Foreskin melanocyte (primary cell): ENCODE measurements at places on chromosomes 16 and 17.

GRCh38 chr17:2051933-2052559 lies 2.9 kb upstream of the HIC1 start:
- DNase-seq = no peak

GRCh38 chr16:85426806-85427205 lies 186.3 kb upstream of the GSE1 start:
- no peak for DNase-seq

DNA sequence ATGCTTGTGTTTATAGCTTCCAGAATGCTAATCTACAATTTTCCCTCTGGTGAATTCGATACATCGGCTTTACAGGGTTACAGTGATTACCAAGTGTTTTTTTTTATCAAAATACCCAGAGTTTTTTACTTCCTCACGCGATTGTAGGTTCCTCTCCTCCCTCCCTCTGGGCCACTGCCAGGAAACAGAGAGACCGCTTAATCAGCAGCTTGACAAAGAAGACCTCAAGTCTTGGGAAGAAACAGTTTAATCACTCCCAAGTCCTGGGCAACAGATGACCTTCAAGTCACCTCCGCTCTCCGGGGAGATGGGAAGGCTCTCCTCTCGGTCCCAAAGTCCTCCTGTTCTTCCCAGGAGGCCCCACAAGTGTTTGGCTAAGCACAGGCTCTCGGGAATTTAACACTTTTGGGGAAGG lies 23.5 kb downstream of the SMTNL2 start:
- DNase-seq = peak; percentile 68

DNA sequence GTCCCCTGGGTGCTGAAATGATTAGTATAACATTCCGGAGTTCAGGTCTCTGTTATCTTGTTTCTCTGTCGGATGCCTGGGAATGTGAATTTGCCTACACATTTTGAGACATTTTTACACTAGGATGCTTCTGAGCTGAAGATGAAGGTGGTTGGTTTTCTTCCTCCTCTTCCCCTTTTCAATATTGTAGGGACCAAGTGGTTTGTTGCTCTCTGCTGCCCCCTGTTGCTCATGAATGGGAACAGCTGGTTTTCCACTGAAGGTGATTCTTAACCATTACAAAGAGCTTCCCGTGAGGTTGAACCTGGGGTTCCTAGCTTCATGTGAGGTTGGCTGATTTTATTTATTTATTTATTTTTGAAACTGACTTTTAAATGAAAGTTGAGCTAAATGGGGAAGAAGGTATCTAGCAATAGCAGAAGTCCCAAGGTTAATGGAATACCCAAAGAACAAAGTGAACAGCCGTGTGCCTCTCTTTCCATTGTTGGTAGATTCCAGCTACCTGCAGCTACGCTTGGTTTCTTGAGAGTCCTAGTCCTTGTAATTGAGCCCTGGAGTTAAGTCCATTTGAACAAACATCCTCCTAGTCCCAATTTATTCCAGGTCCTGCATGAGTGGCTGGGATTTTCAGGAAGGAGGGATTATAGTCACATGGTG lies 983.9 kb upstream of the EEF2KMT start:
- DNase-seq = no peak

GRCh38 chr17:78669975-78670518 lies 92.9 kb upstream of the DNAH17 start:
- no peak for DNase-seq

- DNase-seq = peak; percentile 14
Observed at GRCh38 chr16:2147981-2148671, at the start of gene RAB26. RAB26 (plus strand) TSS chr16:2148625; CDS start chr16:2148784, 159 bp downstream.

DNA sequence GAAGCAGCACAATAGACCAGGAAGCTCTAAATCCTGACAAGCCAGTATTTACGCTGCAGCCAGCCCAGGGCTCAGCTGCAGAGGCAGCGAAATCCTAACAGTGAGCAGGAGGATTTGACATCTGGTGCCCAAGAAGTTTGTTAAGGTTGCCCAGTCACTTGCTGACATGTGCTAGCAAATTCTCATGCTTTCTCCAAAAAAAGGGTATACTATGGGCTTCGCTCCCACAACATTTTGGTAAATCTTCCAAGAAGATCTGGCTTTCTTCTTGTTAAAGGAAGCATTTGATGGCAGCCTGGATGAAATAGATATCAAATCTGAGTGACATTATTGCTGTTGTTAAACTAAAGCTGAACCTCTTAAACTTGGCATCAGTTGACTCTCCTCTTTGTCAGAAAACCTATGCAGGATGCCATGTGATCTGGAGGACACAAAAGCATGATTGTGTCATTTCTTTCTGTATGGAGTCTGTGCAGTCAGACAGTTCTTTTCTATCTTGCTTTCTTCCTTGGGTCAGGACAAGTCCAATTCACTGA lies 949.7 kb upstream of the RBFOX1 start:
- DNase-seq = peak; percentile 79

DNA sequence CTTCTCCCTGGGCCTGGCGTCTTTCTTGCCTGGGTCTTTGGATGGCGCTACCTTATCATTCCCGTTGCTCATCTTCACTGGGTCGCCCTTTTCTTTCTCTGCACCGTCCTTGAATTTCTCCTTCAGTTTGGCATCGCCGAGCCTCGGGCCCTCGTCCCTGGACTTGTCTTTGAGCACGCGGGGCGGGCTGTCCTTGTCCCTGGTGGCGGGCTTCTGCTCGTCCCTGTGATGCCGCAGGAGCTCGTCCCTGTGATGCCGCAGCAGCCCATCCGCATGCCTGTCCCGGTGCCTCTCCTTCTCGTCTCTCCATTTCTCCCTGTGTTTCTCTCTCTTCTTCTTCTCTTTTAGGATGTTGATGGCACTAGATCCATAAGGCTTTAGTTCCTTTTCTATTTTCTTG lies 64.3 kb downstream of the ZNF778 start:
- no peak for DNase-seq

- no peak for DNase-seq
Observed at GRCh38 chr17:36092230-36092629, 2.3 kb upstream of the CCL3 start.

DNA sequence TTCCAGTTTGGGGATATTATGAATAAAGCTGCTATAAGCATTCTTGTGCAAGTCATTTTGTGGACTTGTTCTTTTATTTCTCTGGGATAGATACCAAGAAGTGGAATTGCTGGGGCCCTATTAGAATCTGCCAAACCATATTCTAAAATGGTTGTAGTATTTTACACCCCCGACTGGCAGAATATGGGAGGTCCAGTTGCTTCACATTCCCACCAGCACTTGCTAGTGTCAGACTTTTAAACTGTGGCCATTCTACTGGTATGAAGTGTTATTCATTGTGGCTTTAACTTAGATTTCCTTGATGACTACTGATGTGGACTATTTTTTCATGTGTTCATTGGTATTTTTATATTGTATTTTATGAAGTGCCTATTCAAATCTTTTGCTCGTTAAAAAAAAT lies 18.1 kb upstream of the NUP93 start:
- DNase-seq = no peak

DNA sequence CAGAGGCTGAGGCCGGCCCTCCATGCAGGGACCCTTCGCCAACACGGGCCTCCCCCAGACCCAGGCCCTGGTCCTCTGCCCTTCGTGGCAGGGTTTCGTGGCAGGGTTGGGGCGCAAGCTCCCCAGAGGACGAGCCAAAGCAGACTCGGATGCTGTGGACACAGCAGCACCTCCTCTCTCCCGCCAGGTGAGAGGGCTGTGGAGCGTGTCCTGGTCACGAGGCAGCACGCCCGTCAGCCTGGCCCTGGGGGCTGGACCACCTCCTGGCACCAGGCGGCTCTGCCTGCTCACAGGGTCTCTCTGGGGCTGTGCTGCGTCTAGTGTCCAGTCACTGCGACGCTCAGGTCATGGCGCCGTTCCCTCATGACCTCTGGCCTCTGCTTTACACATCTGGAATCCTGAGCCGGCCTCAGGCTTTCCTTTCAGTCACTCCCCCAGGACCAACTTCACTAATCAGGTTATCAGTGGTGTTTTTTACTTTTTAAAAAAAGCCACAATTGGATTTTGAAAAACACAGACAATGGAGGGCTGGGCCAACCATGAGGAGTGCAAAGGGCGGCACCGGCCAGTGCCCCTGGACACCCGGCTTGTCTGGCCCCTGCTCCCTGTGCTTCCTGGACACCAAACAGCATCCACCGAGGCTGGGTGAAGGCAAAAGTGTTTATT lies 5.4 kb downstream of the NDUFAF8 start:
- DNase-seq = no peak

- DNase-seq = no peak
Observed at GRCh38 chr16:12614662-12615278, 188.9 kb downstream of the CPPED1 start.

DNA sequence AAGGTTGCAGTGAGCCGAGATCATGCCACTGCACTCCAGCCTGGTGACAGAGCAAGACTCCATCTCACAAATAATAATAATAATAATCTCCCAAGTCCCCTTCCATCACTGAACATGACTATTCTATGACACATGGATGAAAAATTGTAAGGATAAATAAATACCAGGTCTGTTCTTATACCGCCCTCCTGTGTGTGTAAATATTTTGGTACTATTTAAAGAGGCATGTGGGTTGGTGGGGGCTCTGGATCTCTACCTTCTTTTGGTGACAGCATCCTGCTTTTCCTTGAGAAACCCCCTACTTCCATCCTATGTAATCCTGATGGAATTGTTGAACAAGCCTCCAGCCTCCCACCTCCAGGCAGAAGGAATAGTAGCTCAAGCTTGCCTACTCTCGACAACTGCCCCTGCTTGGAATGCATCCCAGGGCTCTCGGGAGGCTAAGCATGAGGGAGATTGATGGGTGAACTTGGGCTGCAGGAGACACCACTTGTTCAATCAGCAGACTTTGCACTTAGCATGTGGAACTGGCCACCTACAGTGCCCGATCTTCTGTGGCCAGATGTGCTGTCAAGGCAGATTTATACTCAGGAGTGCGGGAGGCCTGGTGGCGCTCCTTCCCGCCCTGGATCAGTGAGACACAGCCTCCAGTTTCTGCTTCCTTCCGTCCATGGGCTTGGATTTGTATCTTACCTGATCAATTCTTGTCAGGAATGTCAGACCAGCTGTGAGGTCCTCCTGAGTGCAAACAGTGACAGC lies 287.4 kb downstream of the SLC39A11 start:
- DNase-seq = no peak

DNA sequence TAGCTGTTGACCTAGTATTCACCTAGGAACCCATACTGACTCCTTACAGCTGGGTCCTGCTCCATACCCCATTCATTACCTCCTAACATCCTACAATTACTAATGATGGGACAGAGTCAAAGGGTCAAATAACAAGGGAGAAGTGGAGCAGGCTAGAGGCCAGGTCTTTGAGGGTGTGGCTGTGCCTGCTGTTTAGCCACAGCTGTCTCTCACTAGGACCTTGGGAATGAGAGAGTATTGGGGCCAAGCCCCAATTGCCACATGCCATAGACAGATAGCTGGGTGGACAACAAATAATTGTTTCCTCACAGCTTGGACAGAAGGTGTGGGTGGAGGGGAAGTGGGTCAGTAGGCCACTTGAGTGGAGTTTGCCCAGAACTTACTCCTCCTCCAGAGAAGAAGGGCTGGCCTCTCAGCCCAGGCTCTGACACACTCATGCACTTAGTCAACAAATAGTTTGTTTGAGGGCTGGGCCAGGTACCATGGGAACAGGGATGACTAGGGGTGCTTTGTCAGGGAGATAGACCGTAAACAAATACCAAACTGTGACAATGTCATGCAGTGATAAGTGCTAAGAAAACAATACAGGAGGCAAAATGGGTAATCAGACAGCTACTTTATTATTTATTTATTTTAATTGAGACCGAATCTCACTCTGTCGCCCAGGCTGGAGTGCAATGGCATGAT lies 10.2 kb upstream of the CENPT start:
- DNase-seq = peak; percentile 53

- no peak for DNase-seq
Observed at GRCh38 chr17:21278450-21279197, 5.9 kb upstream of the MAP2K3 start.

DNA sequence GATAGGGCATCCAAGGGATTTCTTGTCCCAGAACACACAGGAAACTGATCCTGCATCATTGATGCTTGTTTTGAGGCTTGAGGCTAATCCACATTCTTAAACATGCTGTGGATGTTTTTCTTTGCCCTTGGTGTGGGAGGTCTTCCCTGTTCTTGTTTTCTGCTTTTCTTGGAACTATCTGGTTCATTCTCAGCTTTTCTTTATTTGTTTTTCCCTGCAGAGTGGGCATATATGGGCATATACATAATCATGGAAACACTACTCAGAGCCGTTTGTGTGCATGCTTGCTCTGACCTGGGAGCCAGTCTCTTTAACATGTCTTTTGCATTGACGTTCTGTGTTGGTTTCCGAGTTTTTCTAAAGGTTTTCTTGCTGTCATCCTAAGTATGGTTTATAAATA lies 300.0 kb downstream of the SNX29 start:
- DNase-seq = no peak

- no peak for DNase-seq
Observed at GRCh38 chr16:50293994-50294855, 27.9 kb downstream of the ADCY7 start.

GRCh38 chr17:61395983-61396585 lies 3.6 kb upstream of the TBX2 start:
- no peak for DNase-seq

- DNase-seq = no peak
Observed at GRCh38 chr16:29674188-29674587, 4.8 kb upstream of the QPRT start.

GRCh38 chr17:76883744-76884525 lies 15.7 kb downstream of the MGAT5B start:
- no peak for DNase-seq

GRCh38 chr17:77306048-77306789 lies 165.4 kb downstream of the SEC14L1 start:
- no peak for DNase-seq

- no peak for DNase-seq
Observed at GRCh38 chr17:4381690-4382671, 15.5 kb upstream of the UBE2G1 start.
